NCI-H1436 (cell line): ENCODE measurements at places on chromosomes 12 and 14.

GRCh38 chr12:59652130-59652529 is 56.3 kb downstream of the SLC16A7 start:
- DNase-seq = no peak

DNA sequence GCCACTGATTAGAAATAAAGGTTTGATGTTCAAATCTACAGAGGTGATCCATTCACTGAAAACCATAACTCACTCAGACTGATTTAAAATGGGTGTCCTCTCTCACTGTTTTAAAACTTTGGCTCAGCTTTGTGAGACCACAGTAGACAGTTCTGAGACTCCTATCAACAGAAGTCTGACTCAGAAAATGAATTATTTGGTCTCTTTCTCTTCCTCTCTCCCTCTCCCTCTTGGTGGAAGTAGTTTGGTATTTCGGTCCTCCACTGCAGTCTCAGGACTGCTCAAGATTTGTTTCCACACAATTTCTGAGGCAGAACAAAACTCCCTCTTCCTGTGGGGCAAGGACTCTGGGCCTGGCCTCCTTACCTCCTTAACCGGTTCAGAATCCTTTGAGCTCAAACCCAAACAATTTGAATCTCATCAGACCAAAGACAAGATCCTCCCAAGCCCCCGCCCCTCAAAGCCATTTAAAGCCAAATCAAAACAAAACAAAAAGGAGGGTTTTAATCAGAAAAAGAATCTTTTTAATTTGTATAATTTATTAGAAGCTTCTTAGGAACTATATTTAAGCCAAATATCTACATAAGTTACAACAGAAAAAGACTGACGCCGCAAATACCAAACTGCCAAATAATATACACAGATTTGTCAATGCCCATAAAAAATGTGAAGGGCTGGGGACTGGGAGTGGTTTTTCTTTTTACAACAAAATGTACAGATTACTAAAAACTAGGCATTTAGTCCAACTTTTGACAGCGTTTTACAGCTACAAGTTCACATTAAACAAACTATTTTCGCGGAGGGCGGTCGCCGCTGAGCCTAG is 3.9 kb downstream of the NKX2-1 start:
- no peak for DNase-seq

- peak; percentile 60 for DNase-seq
Observed at GRCh38 chr12:119052001-119052400, 70.7 kb downstream of the SRRM4 start.

DNA sequence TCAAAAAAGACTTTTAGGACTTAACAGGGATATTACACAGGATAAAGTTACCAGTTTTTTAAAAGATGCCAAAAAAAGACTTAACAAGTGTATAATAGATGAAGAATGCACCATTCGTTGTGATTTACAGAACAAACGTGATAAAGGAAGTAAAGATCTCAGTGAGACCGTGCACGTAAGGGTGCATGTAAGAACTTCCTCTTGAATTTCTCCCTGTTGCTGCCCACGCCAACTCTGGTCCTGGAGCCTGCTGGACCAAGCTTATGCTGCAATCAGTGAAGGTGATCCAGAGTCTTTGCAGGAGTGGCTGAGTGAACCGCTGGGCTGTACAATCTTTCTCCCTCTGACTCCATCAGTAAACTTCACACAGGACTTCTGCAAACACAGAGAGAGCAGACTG is 593.7 kb downstream of the TMEM121 start:
- no peak for DNase-seq

DNA sequence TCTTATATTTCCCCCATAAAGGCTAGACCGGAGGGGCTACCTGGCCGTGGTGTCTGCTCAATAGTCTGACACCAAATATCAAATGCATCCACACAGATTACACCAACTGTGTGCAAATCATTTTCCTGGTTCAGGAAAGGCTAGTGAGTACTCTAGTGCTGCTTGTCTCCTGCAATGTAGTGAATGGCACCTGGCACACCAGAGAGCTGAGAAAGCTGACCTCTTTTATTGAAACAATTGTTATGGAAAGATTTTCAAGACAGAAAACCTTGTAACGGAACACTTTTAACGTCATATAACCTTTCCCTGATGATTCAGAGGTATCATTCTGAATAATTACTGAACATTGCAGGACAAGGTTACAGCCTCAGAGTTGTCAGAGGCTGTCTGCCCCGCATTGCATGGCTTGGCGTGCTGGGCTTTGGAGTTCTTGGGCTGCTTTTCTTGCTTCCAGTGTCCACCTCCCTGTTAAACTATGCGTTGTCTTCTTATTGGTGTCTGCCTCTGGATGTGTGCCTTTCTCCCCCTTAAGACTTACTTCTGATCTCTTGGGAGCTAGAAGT is 40.7 kb upstream of the HDAC7 start:
- no peak for DNase-seq

DNA sequence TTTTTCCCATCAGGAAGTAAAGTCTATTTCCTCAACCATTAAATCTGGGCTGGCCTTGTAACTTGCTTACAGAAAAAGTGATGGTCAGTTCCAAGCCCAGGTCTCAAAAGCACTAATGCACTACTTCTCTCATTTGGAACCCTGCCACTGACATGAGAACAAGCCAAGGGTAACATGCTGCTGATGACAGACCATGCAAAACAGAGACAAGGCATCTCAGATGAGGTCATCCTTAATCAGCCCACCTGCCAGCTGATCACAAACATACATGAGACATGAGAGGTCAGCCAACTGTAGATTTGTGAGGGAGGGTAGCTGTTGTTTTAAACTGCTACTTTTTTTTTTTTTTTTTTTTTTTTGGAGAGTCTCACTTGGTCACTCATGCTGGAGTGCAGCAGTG is 16.2 kb downstream of the TWF1 start:
- DNase-seq = no peak

DNA sequence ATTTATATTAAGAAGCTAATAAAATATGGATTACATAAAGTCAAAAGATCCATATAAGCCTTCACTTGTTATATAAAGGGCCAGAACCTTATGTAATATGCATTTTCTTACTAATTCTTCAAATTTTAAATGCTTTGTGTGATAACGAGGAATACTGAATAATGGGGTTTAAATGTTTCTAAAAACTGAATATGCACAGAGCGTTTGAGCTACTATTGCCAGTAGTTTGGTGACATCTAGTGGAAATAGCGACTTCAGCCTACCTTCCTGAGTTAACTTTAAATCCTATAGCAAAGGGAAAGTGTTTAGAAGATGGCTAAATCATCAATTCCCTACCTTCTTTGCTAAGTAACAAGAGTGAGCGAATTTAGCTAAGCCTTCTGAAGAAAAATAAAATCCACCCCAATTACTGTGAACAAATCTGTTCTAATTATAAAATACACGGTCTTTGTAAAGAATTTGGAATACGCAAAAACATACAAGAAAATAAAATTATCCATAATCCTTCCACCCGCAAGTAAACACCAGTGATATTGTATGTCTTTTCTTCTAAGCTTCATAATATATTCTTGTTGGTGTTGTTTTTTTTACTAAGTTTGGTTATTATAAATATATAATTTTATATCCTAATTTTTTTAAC is 115.5 kb upstream of the G2E3 start:
- peak; percentile 76 for DNase-seq

GRCh38 chr14:89493406-89493805 is 76.4 kb upstream of the FOXN3 start:
- DNase-seq = no peak

GRCh38 chr12:60209521-60209920 is 613.7 kb downstream of the SLC16A7 start:
- no peak for DNase-seq

GRCh38 chr14:61253064-61253738 is 27.9 kb downstream of the TMEM30B start:
- no peak for DNase-seq

GRCh38 chr14:98194821-98195220 is 1077.2 kb downstream of the BCL11B start:
- DNase-seq = no peak

GRCh38 chr12:127174881-127175280 is 1092.1 kb upstream of the TMEM132C start:
- no peak for DNase-seq

- DNase-seq = no peak
Observed at GRCh38 chr12:27602516-27602915, 78.5 kb downstream of the PPFIBP1 start.
